Transverse colon (tissue), 4 donors: ENCODE measurements at places on chromosomes 7 and 10. TPM values are rescaled to one million over a fixed set of nuclear protein-coding genes. Genes with fewer than 3 reads are reported as not detected.

- no peak for DNase-seq
These were observed 30.0 kb downstream of the MTERF1 start for GRCh38 chr7:91850455-91850854.

DNA sequence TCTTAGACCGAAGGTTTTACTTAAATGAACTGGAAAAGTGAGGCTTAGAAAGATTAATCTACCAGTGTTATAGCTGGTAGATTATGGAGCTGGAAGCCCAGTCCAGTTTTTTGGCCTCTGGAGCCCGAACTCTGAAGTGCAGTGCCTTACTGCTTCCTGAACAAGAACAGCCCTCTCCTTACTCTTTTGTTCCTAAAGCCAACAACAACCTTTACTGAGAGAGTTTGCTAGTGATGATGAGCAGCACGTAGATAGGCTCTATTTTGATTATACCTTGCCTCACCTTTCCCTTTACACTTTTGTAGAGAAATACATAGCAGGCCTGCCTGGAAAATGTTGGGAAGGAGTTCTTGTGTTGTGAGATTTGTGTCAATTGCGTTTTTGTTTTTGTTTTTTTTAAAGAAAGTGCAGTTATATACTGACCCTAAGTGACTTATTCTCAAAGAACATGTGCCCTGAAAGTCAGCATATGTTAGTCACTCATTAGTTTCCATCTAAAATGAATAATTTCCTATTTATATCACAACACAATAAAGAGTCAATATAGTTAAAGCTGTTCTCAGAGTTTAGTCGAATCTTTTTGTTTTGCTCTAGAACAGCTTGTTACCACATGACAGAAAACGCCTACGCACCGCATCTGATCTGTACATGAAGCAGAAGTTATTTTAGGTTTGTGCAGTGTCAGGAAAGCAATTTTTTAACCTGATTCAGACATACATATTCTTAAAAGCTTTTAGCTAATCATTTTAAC is 33.0 kb downstream of the PLEKHA1 start:
- DNase-seq: no peak

- no peak for DNase-seq
These were observed 94.9 kb downstream of the SVOPL start for GRCh38 chr7:138606236-138606635.

NDUFB8 gene
- 112 TPM for total RNA-seq
